ENCODE measurements at places on chromosomes 16 and 17.

DNA sequence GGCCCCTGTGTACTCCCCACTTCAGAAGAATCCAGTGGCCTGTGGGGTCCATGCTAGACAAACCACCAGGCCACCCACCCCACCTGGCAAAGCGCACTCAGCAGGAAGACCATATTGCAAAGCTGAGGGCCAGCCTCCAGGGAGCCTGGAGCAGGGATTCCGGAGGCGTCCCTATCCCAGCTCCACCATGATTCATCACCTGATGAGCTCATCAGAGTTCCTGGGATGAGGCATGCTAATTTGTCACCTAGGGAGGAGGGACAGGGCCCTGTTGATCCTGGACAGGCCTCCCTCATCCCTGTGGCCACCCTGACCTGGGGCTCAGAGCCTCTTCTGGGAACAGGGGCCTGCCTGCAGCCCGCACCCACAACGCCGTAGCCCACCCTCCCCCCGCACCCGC lies 131.6 kb upstream of the PLCG2 start:
- no peak for DNase-seq

DNA sequence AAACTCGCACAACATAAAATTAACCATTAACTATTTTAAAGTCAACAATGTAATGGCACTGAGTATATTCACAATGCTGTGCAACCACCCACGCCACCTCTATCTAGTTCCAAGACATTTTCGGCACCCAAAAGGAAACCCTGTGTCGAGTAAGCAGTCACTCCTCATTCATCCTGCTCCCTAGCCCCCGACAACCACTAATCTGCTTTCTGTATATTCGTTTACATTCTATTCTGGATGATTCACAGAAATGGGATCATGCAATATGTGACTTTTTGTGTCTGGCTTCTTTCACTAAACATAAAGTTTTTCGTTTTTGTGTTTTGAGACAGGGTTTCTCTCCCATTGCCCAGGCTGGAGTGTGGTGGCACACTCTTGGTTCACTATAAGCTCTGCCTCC lies 42.2 kb upstream of the HAPSTR1 start:
- DNase-seq, result no peak

DNA sequence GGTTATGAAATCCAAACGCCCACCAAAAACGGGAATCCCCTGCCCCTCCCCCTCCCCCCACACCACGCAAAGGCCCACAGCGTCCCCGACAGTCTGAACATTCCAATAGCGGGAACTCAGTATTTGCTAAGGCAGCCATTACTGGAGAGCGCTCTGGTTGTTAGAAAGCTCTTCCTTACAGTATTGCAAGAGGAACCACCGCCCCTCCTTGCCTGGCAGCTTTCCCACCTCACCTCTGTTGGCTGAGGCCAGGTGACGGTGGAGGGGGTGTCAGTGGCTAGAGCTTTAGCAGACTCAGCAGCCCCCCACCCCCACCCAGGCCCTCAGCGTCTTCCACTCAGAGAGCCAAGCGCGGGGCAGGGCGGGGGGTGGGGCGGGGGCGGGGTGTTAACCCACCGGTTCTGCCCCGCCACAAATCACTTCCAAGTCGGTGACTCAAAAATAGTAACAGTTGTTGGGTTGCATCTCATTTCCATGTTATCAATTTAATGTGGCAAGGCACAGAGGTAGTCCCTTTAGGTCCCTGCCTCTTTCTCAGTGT lies 2.2 kb upstream of the PLEKHH3 start:
- DNase-seq, result no peak

GRCh38 chr17:60348616-60349015 lies 43.3 kb downstream of the USP32 start:
- DNase-seq, result no peak

- DNase-seq, result no peak
These were observed 67.3 kb downstream of the PHKB start for GRCh38 chr16:47528431-47528830.

GRCh38 chr16:68422396-68422960 lies 25.8 kb downstream of the SMPD3 start:
- DNase-seq, result no peak

GRCh38 chr17:73231395-73231794 lies 30.3 kb downstream of the CPSF4L start:
- no peak for DNase-seq

DNA sequence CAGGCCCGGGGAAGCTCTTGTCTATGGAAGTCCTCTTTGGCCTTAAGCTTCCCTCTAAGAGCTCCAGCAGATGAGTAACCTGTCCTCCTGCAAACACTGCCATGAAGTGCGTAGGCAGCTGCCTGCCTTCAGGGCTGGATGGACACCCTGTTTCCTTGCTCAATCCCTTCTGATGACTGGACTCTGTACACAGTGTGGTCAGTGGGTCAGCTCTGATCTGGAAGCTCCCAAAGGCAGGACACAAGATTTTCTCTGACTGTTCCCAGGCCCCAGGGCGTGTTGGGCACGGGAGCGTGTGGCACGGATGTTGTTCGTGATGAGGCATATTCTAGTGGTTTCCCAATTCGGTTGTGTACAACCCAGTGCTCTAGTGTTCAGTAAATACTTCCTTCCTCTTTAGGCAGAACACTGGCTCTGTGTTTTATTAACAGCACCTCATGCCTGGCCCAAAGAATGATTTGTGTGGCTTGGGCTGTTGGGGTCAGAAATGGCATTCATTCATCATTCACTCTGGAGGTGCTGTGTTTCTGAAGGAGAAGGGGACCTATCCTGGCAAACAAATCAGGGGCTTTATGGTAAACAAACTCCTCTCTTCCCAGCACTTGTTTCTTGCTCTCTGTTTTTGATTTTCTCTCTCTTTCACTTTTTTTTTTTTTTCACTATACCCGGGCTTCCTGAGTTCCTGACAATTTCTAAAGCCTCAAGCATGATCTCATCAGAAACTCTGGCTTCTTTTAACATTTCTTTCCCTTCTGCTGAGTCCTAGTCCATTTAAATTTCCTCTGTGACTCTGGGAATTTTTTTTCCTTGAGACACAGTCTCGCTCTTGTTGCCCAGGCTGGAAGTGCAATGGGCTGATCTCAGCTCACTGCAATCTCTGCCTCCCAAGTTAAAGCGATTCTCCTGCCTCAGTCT lies 12.0 kb upstream of the RNF157 start:
- DNase-seq, result no peak

GRCh38 chr16:88681709-88682451 lies 4.4 kb downstream of the SNAI3 start:
- no peak for DNase-seq

DNA sequence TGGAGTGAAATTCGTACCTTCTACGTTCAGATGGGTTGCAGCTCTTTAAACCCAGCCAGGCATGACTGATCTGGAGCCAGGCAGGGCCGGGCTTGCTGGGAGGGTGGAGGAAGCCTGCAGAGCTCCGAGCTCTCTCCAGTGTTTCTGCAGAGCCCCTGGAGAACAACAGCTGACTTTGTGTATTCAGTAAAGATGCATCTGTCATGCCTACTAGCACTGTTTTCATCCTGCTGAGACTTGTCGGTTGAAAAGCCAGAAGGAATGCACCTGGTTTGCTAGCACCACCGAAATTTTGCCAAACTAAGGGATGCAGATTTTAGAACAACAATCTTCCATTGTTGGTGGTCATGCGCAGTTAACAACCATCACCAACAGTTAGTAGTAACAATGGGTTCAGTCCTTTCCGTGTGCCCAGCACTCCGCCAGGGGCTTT lies 22.4 kb upstream of the SCNN1B start:
- no peak for DNase-seq

DNA sequence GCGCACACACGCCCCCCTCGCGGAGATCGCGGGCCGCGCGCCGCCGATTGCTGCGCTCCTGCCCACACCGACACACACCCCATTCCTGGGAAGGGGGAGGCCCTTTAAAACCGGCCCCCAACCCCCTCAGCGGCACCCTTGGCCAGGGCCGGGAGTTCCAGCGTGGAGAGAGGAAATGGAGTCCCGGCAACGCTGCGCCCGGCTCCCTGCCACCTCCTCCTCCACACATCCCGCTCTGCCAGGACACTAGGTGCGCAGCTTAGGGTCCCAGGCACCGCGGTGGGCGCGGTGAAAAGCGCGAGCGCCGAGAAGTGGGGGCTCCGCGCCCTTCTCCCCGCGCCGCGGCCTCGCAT lies 397 bp downstream of the CDC42EP4 start:
- DNase-seq, result no peak

DNA sequence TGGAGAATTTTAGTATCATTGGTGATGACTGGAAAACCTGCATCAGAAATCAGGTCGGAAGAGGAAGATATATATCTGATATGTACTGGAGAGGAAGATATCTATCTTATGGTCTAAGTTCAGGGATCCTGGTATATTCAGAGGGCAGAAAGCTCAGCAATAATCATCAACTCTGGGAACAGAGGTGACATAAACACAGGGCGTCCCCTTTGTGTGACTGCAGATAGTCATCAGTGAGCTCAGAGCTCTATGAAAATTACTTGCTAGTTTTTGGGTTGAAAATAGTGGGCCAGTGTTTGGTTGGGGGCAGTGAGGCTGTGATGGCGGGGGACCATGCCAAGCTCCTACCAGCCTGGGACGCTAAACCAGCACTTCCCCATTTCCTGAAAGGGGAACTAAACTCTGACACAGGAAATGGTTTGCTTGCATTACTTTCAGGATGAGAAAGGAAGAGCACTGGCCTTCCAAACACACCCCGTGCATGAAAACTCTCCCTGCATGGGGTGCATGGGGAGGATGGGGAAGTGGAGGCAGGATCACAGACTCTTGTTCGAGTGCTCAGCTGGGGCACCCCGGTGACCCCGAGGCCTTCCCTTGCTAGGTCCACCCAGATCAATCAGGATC lies 15.8 kb downstream of the NOD2 start:
- DNase-seq, result no peak

DNA sequence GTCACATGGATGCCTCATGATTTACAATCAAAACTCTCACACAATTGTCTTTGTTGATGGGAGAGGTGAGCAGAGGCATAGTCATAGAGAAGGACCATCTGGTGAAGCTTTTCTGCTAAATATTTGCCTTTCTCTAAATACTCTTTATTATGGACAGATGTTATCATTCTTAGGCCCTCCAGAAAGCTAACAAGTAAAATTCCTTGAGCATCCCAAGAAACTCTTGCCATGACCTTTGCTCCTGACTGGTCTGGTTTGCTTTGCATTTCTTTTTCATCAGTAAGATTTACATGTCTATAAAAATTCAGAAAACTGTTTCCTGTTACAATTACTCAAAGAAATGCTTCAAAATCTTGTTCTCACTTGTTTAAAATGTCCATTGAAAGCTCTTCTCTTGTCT lies 1336.6 kb upstream of the CDH8 start:
- no peak for DNase-seq

- no peak for DNase-seq
These were observed 10.5 kb upstream of the FASN start for GRCh38 chr17:82108496-82108945.

GRCh38 chr17:57092171-57092570 lies 7.1 kb downstream of the AKAP1 start:
- no peak for DNase-seq
